ENCODE measurements at places on chromosomes 16 and 17. TPM values are rescaled to one million over a fixed set of nuclear protein-coding genes. Genes with fewer than 3 reads are reported as not detected.

Gene KRT24
- total RNA-seq, result 1.5 TPM

Gene CLEC18A
- total RNA-seq, result 1.2 TPM

- no peak for DNase-seq
Measured at GRCh38 chr16:17602678-17603077, 131.9 kb upstream of the XYLT1 start.

- no peak for DNase-seq
Measured at GRCh38 chr17:37405955-37406634, 541 bp downstream of the ACACA start.

GRCh38 chr17:21215935-21216334 lies 2.0 kb upstream of the TMEM11 start:
- no peak for DNase-seq

DNA sequence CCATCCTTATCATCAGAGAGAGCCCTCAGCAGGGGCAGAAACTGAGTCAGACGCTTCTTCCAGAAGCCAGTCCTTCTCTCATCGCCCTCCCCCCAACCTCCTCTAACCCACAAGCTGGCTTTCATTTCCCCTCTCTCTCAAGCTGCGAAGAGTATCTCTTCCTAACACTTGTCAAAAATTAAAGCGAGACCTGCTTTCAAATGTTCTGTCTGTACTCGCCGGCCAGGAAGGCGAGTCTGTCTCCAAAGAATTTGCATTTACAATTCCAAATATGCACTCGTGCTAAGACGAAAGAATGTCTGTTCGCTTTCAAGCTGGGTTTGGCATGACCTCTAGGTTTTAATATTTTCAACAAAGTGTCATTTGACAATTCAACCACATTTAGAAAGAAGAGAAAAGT lies 140.4 kb downstream of the RGS9 start:
- no peak for DNase-seq

DNA sequence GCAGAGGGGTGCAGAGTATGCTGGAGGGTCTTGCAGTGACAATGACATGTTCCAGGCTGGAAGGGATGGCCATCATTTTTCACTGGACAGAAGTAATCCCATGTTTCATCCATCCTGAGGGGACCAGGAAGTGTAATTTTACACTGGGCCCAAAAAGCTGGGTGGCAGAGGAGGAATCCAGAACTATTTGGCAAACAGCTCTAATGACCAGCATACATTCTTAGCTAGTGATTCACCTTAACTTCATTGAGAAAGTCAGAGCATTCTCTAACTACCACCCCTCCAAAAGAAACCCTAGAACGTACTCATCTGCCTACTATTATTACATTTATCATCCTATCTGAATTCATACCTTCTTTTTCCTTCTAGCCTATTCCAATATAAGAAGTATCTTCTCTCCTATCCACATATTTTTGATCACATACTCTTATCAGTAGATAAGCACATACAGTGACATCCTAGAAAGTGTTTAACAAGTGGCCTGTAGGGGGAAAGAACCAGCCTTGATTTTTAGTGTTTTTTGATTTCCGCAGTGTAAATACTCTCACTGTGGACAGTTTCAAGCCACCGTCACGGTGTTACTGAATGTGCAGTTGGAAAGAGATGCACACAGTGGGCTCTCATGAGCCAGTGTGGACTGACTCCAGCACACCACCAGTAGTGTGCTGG lies 118.1 kb downstream of the FTO start:
- DNase-seq, result no peak
